Activated CD8-positive, alpha-beta T cell treated with anti-CD3 and anti-CD28 coated beads, Interleukin-2, amount 10 ng/mL, durations not matched to agents 7 days and 5 days (primary cell): ENCODE measurements at places on chromosomes 1 and 21.

GRCh38 chr1:50969611-50970508, at the start of gene CDKN2C:
TSS of gene CDKN2C (plus strand) at chr1:50970245. CDS start at chr1:50970369, 124 bp downstream.
- DNase-seq: peak; percentile 77

GRCh38 chr1:201702936-201703335, 126.0 kb upstream of the IPO9 start:
- no peak for DNase-seq

GRCh38 chr1:85142753-85143152, 58.1 kb downstream of the SYDE2 start:
- no peak for DNase-seq

DNA sequence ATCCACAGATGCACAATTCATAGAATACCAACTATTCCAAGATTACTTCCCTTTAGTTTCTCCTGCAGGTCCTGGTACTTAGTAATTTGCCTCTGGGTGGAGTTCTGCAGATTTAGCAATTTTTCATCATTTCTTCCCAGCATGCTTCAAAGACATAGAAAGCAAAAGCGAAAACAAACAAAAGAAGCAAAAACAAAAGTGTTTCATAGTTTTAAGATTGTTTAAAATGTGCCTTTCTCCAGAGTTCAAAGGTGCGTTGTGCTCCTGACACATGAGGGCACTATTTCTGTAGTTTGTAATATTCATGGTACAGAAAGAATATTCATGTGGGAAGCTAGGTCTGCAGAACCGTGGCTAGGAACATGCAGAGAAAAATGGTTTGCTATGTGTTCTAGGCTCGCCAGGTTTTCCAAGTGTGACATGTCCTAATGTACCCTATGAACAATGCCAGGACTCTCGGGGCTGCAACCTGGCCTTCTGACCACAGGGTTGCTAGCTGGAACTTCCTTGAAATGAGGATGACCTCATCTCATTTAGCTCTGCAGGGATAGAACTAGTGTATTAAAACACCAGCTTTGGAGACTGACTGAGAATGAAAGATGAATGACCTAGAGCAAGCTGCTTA, 30.0 kb upstream of the RCSD1 start:
- DNase-seq: peak; percentile 71

DNA sequence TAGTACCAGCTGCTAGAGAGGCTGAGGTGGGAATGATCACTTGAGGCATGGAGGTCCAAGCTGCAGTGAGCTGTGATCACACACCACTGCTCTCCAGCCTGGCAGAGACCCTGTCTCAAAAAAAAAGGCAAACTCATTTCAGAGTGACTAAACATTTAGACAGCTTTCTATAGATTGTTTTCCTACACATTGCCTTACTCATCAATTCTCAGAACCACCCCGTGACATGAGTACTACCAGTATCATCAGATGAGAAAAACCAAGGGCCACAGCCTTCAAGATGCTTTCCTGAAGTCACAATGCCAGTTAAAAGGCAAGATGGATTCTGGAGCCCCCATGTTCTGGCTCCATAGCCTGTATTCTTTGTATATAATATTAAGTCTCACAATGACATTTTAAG, 22.4 kb upstream of the SMPDL3B start:
- DNase-seq: no peak

- no peak for DNase-seq
Measured at GRCh38 chr1:11793819-11794218, 11.9 kb downstream of the MTHFR start.

GRCh38 chr1:244778344-244778743, 57.1 kb upstream of the COX20 start:
- no peak for DNase-seq

GRCh38 chr1:164842870-164843269, 283.9 kb downstream of the PBX1 start:
- DNase-seq: no peak

DNA sequence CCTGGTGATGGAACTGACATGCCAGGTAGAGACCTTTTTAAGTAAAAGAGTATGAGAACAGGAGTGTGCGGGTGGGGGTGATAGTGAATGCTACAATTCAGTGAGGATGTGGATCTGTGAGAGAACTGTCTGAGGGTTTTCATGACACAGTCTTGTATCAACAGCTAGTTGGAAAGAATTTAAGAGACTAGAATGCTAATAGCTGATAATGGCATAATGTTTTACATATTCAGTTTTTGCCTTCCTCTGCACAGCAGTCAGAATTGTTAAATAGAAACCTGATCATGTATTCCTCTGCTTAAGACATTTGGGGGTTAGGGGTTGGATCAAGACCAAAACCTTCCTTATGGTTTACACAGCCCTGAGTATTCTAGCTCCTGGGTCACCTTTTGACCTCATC, 152.8 kb upstream of the ZRANB2 start:
- no peak for DNase-seq

- DNase-seq: no peak
Measured at GRCh38 chr1:246588159-246588721, 22.0 kb downstream of the CNST start.

DNA sequence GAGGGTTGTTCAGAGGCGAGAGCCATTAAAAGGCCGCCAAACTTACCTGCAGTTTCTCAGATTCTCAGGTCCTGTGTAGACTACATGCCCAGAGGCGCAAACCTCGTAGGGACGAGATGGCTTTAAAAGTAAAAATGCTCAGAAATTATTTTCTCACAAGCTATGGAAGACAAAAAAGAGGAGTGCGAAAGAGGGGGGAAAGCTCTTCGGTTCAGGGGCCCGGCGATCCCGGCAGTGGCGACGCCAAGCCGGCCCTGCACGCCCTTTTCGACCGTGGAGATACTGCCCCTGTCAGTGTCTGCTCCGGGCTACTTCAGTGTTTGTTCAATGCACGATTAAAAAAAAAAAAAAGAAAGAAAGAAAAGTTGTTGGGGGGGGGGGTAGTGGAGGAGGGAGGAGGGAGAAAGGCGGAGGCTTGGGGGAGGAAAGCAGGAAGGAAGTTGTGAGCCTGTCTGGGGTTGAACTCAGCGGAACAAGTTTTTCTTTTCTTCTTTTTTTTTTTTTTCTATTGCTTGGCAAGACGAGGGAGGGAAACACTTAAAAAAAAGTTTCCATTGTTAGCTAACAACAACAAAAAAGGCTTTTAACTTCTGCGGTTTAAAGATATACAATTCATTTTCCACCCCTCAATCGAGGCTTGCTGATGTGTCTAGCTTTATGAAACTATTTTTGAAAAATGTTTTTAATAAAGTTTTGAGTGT, at the start of gene ITPKB:
Gene ITPKB (minus strand): TSS at position 288 of the 701 bp plus-strand sequence. CDS start 1,824 bp downstream, outside the sequence.
- peak; percentile 83 for DNase-seq

DNA sequence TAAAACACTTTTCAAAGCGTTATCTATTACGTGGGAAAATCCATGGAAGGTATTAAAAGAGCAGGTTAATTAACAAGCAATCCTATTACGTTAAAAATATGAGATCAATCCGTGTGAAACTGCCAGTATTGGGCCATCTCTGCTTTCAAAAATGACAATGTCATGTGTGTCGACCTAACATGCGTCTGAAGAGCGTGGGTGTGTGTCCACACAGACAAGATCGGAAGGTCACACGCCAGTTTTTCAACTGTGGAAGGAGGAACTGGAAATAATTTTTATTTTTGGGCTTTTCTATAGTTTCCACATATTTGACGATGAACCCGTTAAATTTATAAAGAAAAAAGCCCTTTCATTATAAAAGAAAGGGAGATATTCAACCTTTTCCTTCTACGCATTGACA, 17.6 kb upstream of the ALDH4A1 start:
- no peak for DNase-seq

GRCh38 chr1:51268634-51269033, 32.6 kb downstream of the RNF11 start:
- DNase-seq: no peak

GRCh38 chr1:203407296-203407695, 56.4 kb upstream of the FMOD start:
- no peak for DNase-seq

GRCh38 chr1:98103617-98104285, 182.9 kb upstream of the DPYD start:
- no peak for DNase-seq

DNA sequence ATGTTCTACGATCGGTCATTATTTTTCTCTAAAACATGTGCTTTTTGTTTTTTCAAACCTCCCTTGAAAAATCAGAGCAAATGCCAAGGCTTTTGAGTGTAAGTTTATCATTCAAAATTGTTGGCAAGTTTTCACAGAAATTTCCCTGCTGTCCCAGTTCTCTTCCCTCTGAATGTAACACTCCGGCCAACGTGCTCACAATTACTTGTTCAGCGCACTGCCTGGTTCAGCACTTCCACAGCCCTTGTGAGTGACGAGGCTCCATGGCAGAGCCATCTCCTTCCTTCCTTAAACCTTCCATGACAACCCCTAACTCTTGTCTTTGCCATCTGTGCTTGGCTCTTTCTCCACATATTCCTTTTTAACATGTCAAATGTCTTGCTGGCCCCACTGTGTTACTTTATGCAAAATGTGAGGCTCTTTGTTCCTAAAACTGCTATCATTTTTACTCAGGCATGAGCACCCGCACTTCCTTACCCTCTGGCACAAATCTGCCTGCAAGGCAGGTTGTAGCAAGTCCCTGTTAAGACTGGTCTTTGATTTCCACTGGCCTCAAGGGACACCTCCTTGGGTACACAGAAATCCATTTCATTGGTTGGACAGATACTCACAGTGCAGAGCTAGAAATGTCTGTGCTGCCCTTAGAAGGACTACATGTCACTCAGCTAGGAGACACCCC, 142.8 kb downstream of the HUNK start:
- no peak for DNase-seq

DNA sequence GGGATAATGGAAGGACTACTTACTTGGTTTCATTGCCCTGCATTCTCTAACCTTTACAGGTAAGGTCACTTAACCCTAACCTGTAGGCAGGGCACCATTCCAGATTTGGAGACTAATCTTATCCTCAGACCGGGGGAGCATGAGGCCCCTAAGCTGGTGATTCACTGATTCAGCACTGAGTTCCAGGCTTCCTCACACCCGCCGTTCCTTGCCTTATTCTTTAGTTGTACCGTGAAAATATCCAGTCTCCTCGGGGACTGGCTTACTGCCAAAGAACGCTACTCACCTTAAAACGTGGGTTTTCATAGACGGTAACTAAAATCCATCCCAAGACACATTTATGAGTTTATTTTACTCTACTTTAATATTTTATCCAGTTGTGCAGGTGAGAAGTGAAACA, 44.3 kb upstream of the COL24A1 start:
- no peak for DNase-seq

DNA sequence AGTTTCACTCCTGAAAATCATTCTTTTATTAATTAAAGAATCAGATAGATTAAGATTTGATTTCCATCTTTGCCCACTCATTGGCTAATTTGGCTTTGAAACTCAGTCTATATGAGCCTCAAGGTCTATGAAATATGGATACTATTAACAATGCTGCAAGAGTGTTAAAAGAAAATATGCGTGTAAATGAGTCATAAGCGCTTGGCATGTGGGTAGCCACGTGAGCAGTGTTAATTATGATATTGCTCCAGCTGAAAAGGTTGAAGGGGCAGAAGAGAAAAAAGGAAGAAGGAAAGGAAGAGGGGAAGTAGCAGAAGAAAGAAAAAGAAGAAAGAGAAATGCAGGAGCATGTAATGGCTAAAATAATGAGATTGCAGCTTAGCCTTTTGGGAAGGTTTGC, 151.4 kb downstream of the CHRM3 start:
- DNase-seq: no peak

- no peak for DNase-seq
Measured at GRCh38 chr1:79629414-79629813, 622.9 kb upstream of the ADGRL4 start.

DNA sequence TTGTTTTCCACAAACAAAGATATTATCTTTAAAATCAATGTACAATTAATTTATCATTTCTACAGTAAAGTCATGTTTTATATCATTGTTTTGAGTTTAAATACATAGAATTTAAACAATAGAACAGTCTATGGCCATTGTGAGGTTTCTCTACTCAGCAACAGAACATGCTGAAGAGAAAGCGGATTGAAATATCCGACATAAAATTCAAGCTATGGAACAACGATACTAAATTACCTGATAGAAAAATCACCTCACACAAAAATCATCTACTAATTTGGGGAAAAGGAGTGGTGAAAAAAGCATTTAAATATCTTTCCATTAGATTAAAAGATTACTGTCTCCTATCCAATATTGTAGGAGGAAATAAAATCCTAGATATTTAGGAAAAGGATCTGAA, 12.6 kb downstream of the CDKN2C start:
- DNase-seq: no peak

DNA sequence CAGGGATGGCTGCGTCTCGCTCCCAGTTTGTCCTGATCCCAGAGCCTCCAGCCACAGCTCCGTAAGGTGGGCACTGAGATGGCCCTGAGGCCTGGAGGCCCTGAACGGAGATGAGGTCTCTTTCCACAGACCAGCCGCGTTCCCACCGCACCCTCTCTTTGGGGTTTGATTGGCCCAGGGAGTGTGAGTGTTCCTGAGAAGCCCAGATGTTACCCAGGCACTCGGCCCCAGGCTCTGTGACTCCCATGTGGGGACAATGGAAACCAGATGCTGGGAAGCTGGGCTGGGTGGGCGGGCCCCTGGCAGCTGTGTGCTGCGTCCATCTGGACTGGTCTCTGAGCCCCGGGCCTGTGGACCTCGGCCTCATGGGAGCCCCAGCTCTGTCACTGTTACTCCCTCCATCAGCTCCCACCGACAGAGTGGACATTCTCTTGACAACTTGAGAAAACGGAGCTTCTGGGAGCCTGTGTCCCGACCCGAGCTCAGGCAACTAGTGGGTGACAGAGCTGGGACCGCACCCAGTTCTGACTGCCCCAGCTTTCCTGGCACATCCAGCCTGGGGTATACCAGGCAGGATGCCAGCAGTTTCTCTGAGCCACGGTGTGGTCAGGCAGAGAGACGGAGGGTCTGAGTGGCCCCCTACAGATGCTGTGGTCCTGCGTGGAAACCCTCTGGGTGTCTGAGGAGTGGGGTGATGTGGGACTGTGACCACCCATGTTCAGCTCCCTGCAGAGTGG, 9.8 kb upstream of the COL6A1 start:
- no peak for DNase-seq

- DNase-seq: no peak
Measured at GRCh38 chr1:54996869-54997710, 1.6 kb upstream of the BSND start.

DNA sequence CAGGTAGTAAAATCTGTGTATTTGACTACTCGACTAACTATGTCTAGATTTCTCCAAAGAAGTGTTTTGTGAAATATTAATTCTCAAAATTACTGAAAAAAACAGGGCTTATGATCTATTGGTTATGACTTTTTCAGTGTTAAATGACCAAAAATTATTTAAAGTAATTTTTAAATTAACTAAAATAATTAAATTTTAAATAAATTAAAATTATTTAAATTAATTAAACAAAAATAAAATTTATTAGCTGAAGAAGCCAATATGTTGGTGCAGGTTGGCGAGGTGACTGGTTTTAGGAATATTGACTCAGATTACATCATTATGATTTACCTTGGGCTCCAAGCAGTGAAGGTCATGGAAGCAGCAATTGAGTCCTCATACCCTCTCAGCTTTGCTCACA, 483.2 kb downstream of the PTPRC start:
- no peak for DNase-seq
